Pancreas (tissue), 10 donors: ENCODE measurements at places on chromosomes 6 and 20. TPM values are rescaled to one million over a fixed set of nuclear protein-coding genes. Genes with fewer than 3 reads are reported as not detected.

DNA sequence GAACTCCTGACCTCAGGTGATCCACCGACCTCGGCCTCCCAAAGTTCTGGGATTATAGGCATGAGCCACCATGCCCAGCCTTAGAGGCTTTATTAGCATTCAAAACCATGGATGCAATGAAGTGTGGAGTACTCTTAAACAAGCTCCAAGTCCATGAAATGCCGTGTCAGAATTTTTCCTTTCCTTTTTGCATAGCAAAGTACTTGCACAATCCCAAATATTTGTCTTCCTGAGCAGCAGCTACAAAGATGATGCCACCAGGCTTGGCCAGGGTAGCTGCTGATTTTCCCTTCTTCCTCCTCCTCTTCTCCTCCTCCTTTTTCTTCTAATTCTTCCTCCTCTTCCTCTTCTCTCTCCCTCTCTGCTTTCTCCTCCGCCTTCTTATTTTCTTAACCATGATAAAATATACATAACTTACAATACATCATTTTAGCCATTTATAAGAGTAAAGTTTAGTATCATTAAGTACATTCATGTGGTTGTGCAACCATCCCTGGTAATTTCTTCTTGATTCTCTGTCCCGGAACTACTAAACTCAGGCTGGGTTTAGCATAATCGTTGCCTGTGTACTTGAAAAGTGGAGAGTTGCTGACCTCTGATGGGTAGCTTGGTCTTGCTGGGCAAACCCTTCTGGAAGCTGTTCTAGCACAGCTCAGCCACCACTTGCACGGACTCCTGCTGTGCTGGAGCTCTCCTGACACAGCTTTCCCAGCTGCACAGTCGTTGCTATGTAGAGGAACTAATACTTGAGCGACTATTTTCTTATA is 20.3 kb downstream of the MUCL3 start:
- no peak overlapping the region for H3K27ac ChIP-seq
- no peak overlapping the region for H3K4me3 ChIP-seq
- H3K36me3 ChIP-seq, result no peaks in the 10 kb centered on the region
- H3K27me3 ChIP-seq, result peaks cover 4% of the 10 kb centered on the region

Gene NKX2-2
- 2.0 TPM for total RNA-seq

- no peak for DNase-seq
- H3K4me3 ChIP-seq, result no peak overlapping the region
- H3K4me1 ChIP-seq, result no peaks in the 10 kb centered on the region
- H3K27ac ChIP-seq, result no peak overlapping the region
Measured at GRCh38 chr20:12090920-12091319, 173.2 kb downstream of the BTBD3 start.

- no peaks in the 10 kb centered on the region for H3K36me3 ChIP-seq
- no peak overlapping the region for H3K4me3 ChIP-seq
- H3K27ac ChIP-seq, result peak overlapping the region; percentile 70
- H3K4me1 ChIP-seq, result peaks cover 18% of the 10 kb centered on the region
- no peak for DNase-seq
Measured at GRCh38 chr6:131894493-131895424, 56.4 kb downstream of the CCN2 start.

DNA sequence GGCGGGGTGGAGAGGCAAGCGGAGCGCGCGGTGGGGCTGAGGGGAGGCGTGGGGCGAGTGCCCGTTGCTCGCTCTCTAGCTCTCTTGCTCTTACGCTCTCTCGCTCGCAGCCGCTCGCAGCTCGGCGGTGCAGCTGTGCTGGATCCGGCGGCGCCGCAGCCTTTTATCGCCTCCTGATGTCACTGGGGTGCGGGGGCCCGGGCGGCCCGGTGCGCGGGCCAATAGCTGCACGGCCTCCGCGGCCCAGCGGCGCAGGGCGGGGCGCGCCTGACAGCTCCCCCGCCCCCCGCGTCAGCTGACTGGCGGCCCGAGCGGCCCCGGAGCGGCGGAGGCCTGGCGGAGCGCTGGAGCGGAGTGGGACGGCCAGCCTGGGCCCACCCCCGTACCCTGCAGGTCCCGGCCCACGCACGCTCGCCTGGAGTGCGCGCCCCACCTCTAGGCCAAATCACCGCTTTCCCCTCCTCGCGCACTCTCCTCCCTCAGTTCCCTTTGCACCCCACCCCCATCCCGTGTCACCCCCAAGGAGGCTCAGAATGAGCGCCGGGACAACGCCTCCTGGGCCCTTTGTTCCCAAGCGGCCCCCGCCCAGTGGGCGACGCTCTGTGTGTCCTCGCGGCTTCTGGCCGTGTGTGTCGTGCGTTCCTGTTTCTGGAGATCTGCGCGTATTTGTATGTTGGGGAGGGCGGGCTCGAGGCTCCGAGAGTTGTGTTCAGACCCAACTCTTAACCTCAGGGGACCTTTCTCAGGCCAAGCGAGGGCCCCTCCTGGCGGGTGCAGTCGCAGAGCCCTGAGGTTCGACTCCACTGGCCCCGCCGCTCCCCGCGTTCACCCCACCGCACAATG is at the start of gene MAFB:
Gene MAFB, minus strand, starts transcription at position 137 of the 843 bp plus-strand sequence. CDS start 386 bp downstream, outside the sequence.
- no peaks in the 10 kb centered on the region for H3K4me1 ChIP-seq
- H3K4me3 ChIP-seq, result peak within 1 kb of the TSS; percentile 60
- H3K27ac ChIP-seq, result peak within 1 kb of the TSS; percentile 89
- H3K27me3 ChIP-seq, result peaks cover 19% of the 10 kb centered on the region

DNA sequence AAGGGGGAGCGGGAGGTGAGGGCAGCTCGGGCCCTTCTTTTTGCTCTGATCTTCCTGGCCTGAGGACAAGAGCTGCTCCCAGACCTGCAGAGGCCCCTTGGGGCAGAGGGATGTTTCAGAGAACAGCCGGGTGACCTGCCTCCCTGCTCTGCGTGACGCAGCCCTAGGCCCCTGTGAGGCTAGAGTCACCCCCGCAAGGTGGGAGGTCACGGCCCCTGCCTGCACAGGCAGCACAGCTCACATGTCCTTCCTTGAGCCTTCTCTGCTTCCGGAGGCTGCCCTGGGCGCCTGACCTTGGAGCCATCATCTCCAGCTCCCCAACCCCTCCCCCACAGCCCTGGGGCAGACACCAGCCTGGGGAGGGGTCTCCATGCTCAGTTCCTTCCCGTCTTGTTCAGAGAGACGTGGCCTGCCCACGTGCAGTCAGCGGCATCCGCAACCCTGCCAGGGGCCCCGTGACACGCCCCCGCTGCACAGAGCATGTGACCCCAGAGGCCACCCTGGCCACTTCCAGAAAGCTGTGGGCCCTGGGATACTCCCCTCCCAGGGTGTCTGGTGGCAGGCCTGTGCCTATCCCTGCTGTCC is at the start of gene BIRC7:
Gene BIRC7, plus strand, starts transcription at position 507 of the 585 bp plus-strand sequence. CDS start 192 bp downstream, outside the sequence.
- no peak within 1 kb of the TSS for H3K27ac ChIP-seq
- H3K36me3 ChIP-seq, result no peaks in the 10 kb centered on the region
- H3K4me1 ChIP-seq, result no peaks in the 10 kb centered on the region
- H3K4me3 ChIP-seq, result no peak within 1 kb of the TSS
- DNase-seq, result no peak
- H3K27me3 ChIP-seq, result no peaks in the 10 kb centered on the region

DNA sequence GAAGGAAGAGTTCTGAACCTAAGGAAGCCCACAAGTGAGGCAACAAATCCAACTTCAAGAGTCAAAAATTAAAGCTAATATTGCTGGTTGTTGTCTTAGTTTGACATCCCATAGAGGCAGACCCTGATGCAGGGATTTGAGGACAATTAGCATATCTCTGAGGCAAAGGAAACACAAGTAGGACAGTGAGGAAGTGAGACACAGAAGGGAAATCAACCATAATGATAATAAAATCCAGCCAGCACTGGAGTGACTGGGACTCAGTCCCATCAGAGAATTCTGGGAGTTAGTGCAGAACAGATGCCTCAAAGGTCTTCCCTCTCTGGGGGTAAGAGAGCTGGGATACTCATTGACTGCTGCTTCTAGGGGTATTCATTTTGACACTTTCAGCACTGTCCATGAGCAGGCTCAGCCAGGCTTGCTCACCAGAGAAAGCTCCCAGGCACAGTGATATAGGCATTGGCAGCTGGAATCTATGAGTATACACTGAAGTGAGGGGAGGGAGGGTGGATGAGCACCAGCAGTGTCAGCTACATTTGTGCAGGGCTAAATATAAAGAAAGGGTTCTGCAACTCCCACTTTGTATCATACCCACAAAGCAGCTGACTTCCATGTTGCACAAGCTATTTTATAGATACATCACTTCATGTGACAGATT is 43.4 kb upstream of the SPTLC3 start:
- no peaks in the 10 kb centered on the region for H3K27me3 ChIP-seq
- H3K36me3 ChIP-seq, result no peaks in the 10 kb centered on the region
- no peak for DNase-seq
- no peak overlapping the region for H3K4me3 ChIP-seq
- H3K4me1 ChIP-seq, result no peaks in the 10 kb centered on the region

DNA sequence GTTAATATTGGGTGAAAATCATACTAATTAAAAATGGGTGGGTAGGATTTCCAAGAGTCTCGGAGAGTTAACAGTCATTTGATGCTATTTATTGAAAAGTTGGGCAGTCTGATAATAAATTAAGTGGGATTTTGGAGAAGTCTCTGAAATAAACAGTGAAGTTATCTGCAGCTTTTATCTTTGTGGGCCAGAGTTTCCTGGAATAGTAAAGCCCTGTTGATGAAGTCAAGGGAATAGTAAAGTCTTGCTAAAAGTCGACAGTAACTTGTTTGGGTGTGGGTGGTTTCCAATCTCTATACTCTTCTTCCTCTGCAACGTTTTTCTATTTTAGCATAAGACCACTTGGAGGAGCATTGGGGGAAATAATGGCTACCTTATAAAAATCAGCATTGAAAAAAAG is 493.6 kb downstream of the EPM2A start:
- no peaks in the 10 kb centered on the region for H3K4me1 ChIP-seq
- no peak overlapping the region for H3K27ac ChIP-seq
- no peak for DNase-seq
- no peaks in the 10 kb centered on the region for H3K36me3 ChIP-seq

- no peak for DNase-seq
- H3K36me3 ChIP-seq, result peaks cover 28% of the 10 kb centered on the region
- no peak overlapping the region for H3K4me3 ChIP-seq
- H3K4me1 ChIP-seq, result peaks cover 10% of the 10 kb centered on the region
- H3K27ac ChIP-seq, result no peak overlapping the region
- H3K27me3 ChIP-seq, result no peaks in the 10 kb centered on the region
Measured at GRCh38 chr20:59945731-59946130, 5.5 kb downstream of the FAM217B start.

DNA sequence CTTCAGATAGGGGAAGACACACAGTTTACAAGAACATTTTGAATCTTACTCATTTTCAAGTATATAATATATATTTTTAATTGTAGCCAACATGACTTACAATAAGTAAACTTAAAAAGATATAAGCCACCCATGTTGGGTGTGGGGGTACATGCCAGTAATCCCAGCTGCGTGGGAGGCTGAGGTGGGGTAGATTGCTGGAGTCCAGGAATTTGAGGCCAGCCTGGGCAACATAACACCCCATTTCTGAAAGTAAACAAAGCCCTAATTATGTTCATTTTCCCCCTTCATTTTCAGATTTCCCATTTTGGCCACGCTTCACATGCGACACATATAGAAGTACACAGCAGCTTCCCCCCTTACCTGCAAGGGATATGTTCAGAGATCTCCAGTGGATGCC is 30.5 kb downstream of the SERPINB6 start:
- no peaks in the 10 kb centered on the region for H3K4me1 ChIP-seq
- H3K36me3 ChIP-seq, result no peaks in the 10 kb centered on the region
- H3K4me3 ChIP-seq, result no peak overlapping the region
- H3K27ac ChIP-seq, result no peak overlapping the region

DNA sequence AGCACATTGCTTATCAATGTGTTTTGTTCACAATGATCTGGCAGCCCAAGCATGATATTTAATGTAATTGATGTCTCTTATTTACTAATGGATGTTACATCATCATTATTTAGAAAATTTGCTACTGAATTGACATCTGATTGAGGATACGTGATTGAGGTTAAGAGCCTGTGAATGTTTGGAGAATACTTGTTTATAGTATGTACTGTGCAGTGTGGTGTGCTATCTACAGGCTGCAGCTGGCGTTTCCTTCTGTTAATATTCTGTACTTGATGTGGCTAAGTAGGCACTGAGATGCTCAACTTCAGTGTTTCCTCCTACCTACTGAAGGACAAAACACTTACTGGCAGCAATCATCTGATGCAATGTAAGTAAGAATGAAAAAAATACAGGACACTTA is 709.6 kb upstream of the FLRT3 start:
- no peak overlapping the region for H3K4me3 ChIP-seq
- H3K27ac ChIP-seq, result no peak overlapping the region
- H3K27me3 ChIP-seq, result no peaks in the 10 kb centered on the region

GRCh38 chr20:1174787-1175186 is 10.0 kb downstream of the TMEM74B start:
- no peak for DNase-seq
- no peak overlapping the region for H3K4me3 ChIP-seq
- no peaks in the 10 kb centered on the region for H3K4me1 ChIP-seq
- H3K27ac ChIP-seq, result no peak overlapping the region
- no peaks in the 10 kb centered on the region for H3K27me3 ChIP-seq

Gene PLEKHG1
- total RNA-seq, result 2.2 TPM

DNA sequence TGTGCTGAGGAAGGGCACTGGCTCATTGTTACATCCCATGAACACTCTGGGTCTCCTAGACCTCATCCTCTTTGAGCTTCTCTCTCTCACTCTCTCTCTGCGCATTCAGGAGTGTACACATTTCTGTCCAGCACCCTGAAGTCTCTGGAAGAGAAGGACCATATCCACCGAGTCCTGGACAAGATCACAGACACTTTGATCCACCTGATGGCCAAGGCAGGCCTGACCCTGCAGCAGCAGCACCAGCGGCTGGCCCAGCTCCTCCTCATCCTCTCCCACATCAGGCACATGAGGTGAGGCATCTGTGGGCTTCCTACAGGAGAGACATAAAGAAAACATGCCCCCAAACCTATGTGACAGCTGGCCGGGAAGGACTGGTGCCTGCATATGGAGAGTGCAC is 286.8 kb downstream of the ESR1 start:
- no peaks in the 10 kb centered on the region for H3K27me3 ChIP-seq
- DNase-seq, result no peak
- no peak overlapping the region for H3K27ac ChIP-seq
- no peak overlapping the region for H3K4me3 ChIP-seq
